ENCODE measurements at places on chromosomes 6 and 20. TPM values are rescaled to one million over a fixed set of nuclear protein-coding genes. Genes with fewer than 3 reads are reported as not detected.

Gene PRKN
- total RNA-seq = 1.6 TPM

Gene WFDC12
- not detected for total RNA-seq

Gene ANKEF1
- 3.3 TPM for total RNA-seq

Gene TP53TG5
- not detected for total RNA-seq

Gene BTN1A1
- total RNA-seq = not detected

Gene GSTA4
- total RNA-seq = 13.7 TPM

Gene GSTA2
- not detected for total RNA-seq

Gene NFYA
- total RNA-seq = 18.8 TPM

Gene POLR1H
- total RNA-seq = 28.7 TPM

Gene SLC17A3
- total RNA-seq = not detected

Gene C4B
- total RNA-seq = 0.76 TPM

Gene TNNC2
- 0.33 TPM for total RNA-seq

Gene ADGB
- total RNA-seq = not detected

Gene BHLHE23
- total RNA-seq = not detected

Gene ITPA
- total RNA-seq = 24.2 TPM

Gene OR12D3
- not detected for total RNA-seq

Gene PNPLA1
- not detected for total RNA-seq

Gene OPRM1
- total RNA-seq = not detected

Gene CTAGE9
- total RNA-seq = not detected

Gene ZNF334
- total RNA-seq = under 0.01 TPM

Gene TAGAP
- total RNA-seq = not detected

Gene TBXT
- total RNA-seq = not detected

Gene MOG
- not detected for total RNA-seq

Gene DOK5
- 0.98 TPM for total RNA-seq

Gene MDFI
- total RNA-seq = 82.3 TPM

Gene BFSP1
- 3.3 TPM for total RNA-seq

Gene SESN1
- 38.5 TPM for total RNA-seq

Gene FGD2
- not detected for total RNA-seq

Gene NMBR
- total RNA-seq = under 0.01 TPM

Gene CST2
- not detected for total RNA-seq

Gene GNAS-AS1
- total RNA-seq = 0.10 TPM

Gene STMND1
- not detected for total RNA-seq

Gene CAGE1
- total RNA-seq = not detected

Gene TENT5A
- total RNA-seq = 6.0 TPM

Gene ADGRF1
- total RNA-seq = not detected

Gene AK9
- total RNA-seq = 4.4 TPM

Gene IP6K3
- total RNA-seq = not detected

Gene TCF21
- total RNA-seq = not detected

Gene GLP1R
- not detected for total RNA-seq

Gene ALDH5A1
- 0.98 TPM for total RNA-seq

Gene DEFB132
- not detected for total RNA-seq

Gene HLA-DOA
- total RNA-seq = not detected

Gene HLA-DRB5
- total RNA-seq = 0.33 TPM

Gene IL17A
- total RNA-seq = not detected

Gene KCNB1
- total RNA-seq = not detected

Gene COX4I2
- total RNA-seq = not detected

Gene WFDC5
- not detected for total RNA-seq

Gene ULBP1
- total RNA-seq = 0.65 TPM

Data from vein endothelial cell (primary cell).